ENCODE measurements at places on chromosomes 3 and 15.

GRCh38 chr3:128432971-128433836 is 33.5 kb downstream of the DNAJB8 start:
- no peak for DNase-seq

- DNase-seq, result no peak
Observed at GRCh38 chr15:57914350-57915055, 151.0 kb downstream of the ALDH1A2 start.

GRCh38 chr3:4856564-4856963 is 122.7 kb upstream of the BHLHE40 start:
- DNase-seq, result no peak

- DNase-seq, result no peak
Observed at GRCh38 chr3:113117511-113118234, 93.7 kb upstream of the BOC start.

DNA sequence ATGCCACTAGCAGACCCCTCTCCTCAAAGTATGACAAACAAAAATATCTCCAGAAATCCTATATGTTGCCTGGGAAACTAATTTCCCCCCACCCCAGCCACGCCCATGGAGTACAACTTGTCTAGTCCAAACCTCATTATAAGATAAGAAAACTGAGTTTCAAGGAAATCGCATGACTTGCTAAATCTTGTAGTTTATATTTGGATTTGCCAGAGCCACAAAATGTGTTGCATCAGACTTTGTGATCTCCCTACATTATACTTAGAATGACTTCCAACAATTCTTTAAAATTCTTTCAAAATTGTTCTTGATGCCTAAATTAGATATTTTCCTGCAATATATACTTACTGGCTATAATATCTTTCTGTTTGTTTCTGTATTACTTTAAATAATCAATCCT is 1034.4 kb downstream of the IGSF11 start:
- no peak for DNase-seq

- no peak for DNase-seq
Observed at GRCh38 chr15:52652286-52652685, 26.9 kb downstream of the ATOSA start.

- peak; percentile 34 for DNase-seq
Observed at GRCh38 chr15:85692321-85692720, 102.4 kb downstream of the KLHL25 start.

- no peak for DNase-seq
Observed at GRCh38 chr15:44910981-44911625, 45.4 kb upstream of the TERB2 start.

- no peak for DNase-seq
Observed at GRCh38 chr3:73179601-73180000, 118.1 kb downstream of the EBLN2 start.

GRCh38 chr3:134079761-134080160 is 50.0 kb upstream of the SLCO2A1 start:
- DNase-seq, result no peak

DNA sequence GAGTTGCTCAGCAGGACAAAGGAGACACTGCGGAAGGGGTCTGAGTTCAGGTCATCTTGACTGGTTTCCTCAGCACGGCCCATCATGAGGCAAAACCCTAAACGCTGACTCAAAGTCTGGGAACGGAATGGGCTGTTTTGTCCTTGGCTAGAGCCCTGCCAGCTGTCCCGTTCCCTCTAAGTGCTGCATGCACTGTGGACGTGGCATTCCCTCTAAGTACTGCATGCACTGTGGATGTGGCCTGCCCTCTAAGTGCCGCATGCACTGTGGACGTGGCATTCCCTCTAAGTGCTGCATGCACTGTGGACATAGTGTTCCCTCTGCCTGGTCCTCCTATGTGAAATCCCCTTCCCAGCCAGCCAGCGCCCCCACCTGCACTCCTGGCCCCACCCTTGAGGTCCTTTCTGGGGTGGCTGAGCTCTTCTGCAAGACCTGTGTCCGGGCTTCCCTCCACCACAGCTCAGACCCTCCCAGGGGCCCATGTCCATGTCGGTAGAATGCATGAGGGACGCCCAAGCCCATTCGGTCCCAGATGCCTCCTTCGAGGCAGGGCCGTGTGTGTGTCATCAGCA is 36.7 kb downstream of the TM2D3 start:
- DNase-seq, result no peak

GRCh38 chr3:174431717-174432116 is 427.4 kb upstream of the NAALADL2 start:
- DNase-seq, result no peak

GRCh38 chr3:113741086-113741485 is 5.0 kb downstream of the NAA50 start:
- DNase-seq, result no peak

GRCh38 chr15:88834211-88834812 is 31.1 kb downstream of the ACAN start:
- DNase-seq, result peak; percentile 29

DNA sequence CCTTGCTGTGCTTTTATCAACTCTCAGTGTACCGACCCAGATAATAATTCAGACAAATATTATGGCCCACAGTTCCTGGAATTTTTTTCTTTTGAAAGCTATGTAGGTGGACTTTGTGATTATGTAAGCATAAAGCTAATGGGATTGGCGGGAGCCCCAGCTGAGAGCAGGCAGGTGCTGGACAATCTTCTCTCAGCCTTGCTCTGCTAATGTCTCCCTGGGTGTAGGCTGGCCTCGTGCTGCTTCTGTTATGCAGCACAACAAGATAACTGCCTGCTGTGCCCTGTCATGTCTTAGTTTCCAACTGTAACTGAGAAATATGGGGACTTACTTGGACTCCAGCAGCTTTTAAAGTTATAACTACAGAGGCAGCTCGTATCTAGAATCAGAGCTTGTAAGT is 415.0 kb downstream of the PDCD6IP start:
- DNase-seq, result no peak

GRCh38 chr3:195147649-195148080 is 123.3 kb downstream of the XXYLT1 start:
- peak; percentile 67 for DNase-seq

- no peak for DNase-seq
Observed at GRCh38 chr3:33758864-33759263, 39.6 kb upstream of the PDCD6IP start.

- no peak for DNase-seq
Observed at GRCh38 chr15:49865925-49866757, 245.3 kb downstream of the DTWD1 start.

GRCh38 chr15:85839643-85840042 is 44.9 kb upstream of the KLHL25 start:
- no peak for DNase-seq

GRCh38 chr3:155185631-155186071 is 105.5 kb downstream of the MME start:
- DNase-seq, result no peak

GRCh38 chr3:178325330-178325729 is 210.9 kb upstream of the KCNMB2 start:
- DNase-seq, result no peak

DNA sequence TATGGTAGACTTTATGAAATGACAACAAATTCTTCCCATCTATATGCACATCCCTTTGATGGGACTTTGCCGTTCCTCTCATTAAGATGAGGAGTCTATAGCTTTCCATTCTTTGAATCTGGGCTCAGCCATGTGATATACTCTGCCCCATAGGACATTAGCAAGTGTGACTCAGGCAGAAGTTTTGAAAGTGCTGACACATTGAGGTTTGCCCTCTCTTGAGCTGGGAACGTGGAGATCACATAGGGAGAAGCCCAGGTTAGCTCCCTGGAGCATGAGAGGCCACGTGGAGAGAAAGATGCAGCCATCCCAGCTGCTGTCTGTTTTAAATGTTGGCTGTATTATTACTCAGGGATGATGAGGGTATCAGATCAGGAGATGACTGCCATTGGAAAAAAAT is 67.7 kb upstream of the OXTR start:
- no peak for DNase-seq

GRCh38 chr15:40048211-40048792 is 9.3 kb upstream of the SRP14 start:
- peak; percentile 39 for DNase-seq

DNA sequence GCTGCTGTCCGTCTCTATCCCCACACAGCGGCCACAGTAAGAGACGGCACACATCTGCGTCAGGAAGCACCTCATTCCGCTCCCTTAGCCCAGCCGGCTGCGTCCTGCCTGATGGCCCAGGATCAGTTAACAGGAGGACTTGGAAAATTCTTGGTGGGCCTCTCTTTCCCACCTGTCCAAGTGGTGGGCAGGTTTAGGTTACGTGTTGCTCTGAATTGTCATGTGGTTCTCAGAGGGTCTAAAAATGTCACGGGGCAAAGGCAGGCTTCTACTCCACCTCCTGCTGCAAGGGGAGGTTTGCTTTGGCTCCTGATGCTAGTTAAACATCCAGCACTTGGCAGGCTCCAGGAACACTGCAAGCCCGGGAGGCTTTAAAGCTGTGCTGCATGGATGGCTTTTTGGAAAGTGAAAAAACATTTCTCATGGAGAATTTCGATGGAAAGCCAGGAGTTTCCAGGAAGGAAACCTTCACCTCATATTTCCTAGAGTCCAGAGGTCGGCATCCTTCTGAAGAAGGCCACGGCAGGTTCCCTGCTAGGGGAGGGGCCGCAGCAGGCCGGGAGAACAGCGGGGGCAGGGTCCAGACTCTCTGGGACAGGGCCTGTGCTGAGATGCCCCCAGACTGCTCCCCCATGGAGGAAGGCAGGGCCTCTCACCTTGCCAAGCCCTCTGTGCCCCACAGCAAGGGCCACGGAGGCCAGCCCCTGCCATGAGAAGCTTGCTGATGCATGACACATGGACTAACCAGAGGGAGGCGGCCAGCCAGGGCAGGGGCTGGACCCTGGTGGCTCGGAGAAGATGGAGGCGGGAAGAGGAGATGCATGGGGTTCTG is 10.8 kb downstream of the CTSH start:
- DNase-seq, result no peak

GRCh38 chr3:124761935-124762660 is 31.8 kb downstream of the UMPS start:
- no peak for DNase-seq

DNA sequence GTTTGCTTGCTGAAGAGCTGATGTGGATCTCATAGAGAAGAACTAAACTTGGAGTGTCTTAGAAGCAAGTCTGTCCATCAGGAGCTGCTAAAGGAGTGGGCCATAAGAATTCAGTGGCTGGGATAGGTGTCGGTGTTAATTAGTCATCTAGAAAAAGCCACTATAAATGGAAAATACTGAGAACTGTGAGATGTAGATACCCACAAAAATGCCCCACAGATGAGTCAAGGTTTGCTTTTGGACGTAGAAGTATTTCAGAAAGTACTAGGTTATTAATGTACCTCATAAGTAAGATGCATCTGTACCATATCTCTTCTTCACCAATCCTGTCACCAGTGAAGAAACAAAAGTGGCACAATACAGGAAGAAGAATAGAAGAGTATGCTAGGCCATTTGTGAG is 530.9 kb upstream of the TGFBR2 start:
- DNase-seq, result no peak

DNA sequence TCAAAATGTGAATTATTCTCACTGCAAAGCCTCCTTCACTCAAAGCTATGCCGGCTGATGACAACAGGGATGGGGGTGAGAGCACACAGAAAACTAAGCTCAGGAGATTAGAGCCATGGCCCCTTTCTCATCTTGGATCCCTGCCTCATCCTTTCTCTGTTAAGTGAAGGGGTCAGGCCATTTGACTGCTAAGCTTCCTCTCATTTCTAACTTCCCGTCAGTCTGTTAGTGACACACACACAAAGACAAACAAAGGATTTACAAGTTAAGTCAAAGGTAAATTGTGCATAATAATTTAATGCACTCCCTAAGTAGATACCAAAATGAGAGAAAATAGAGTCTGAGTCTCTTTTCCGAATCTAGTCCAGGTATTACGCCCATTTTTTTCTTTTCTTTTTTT is 1.2 kb downstream of the SS18L2 start:
- no peak for DNase-seq

DNA sequence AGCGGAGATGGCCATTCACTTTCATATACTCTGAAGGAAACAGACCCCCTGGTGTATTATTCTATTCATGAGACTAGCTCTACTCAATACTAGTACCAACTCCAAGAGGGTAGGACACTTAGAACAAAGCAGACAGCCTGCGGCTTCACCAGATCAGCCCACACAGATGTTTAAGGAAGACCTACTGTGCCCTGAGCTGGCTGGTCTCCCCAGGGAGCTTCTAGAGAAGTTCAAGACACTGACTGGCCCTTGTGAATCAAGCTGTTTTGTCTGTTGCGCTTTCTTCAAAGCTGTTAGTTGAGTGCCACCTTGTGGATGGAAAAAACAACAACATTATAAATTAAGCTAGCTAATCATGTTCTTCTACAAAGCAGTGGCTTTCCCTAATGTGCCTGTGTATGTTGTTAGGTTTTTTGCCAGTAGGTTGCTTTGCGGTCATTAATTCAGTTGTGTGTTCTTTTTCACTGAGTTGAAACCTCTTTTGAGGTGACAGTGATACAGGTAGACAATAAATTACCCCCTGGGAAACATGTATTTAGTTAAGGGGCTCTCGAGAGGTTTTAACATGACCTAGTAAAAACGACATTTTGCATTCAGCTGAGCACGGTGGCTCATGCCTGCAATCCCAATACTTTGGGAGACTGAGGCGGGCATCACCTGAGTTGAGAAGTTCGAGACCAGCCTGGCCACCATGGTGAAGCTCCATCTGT is 64.2 kb upstream of the MYZAP start:
- no peak for DNase-seq

GRCh38 chr3:28841441-28841840 is 439.4 kb upstream of the RBMS3 start:
- no peak for DNase-seq

- DNase-seq, result no peak
Observed at GRCh38 chr3:194871143-194871863, 185.6 kb downstream of the FAM43A start.

DNA sequence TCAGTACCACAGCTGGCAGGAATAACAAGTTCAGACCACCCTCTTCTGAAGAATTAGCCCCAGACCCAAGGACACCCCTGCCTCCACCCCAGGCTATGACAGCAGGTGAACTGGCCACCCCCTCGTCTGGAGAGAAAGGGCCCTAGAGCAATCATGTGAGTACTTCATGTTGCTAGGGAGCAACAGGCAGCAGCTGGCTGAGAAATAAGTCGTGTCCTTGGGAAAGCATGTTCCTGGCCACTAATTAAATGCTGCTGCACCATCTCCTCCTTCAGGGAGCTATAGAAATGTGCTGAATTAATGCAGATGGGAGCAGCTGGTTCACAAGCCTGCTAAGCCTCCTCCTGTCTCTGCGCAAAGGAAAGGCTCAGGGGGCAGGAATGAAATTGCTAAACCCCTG is 31.5 kb downstream of the MRPS11 start:
- no peak for DNase-seq

DNA sequence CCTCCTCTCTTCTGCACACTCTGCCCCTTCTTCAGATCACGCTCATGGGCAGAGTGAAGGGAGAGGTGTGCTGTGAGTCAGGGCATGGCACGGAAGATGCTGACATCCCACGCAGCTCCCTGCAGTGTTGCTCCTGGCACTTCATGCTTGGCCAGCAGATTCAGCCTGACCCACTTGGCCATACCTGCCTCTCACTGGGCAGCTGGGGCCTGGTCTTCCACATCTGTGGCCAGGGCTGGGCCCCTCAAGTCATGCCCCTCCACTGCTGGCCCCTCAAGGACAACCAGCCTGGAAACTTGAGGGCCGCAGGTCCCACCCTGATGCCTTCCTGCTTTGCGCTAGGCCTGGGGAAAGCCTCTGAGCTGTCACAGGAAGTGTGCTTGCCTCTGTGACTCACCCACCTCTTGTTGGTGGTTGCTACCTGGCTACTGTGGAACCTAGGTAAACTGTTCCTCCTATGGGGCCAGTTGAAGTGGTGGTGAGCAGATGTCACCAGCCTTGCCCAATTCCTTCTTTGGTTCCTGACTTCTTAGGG is 48.7 kb downstream of the BSN start:
- peak; percentile 78 for DNase-seq
